Stimulated activated CD4-positive, alpha-beta T cell treated with anti-CD3 and anti-CD28 coated beads, Interleukin-15, amount 100 ng/mL, for 24 hours (primary cell): ENCODE measurements at places on chromosomes 13 and 19.

GRCh38 chr19:49869009-49869483 is 1.7 kb upstream of the PNKP start:
- DNase-seq: no peak

DNA sequence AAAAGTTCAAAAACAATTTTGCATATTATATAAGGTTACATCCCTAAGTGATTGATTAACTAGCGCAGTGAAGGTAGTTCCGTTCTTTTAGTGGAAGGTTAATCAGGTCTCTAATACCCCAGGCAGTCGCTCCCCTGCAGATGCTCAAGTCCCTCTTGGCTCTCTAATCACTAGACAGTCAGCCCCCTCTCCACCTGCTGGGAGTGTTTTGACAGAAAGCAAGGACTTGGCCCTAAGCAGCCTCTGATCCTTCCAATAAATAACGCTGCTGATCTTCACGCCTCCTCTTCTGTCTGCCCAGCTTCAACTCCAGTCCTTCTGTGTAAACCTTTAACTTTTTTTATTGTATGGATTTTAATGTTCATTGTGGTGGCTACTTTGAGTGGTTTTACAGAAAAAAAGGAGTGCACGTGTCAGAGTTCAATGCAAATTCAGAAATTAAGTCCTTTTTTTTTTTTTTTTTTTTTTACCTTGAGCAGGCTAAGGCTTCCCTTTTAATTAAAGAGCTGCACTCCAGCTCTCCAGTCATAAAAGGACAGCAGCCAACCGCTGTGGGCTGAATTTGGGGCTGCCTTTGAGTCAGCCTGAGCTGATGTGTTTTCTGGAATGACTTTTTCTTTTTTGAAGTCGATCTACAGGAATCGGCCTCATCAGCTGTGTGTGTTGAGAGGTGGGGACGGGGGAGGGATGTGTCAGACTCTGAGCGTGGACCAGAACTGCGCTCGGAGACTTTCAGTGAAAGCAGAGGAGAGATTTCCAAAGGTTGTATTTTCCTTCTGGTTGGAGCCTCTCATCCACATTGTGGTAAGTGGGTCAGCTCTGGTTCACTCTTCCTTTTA is 33.8 kb upstream of the MYO16 start:
- DNase-seq: peak; percentile 24

DNA sequence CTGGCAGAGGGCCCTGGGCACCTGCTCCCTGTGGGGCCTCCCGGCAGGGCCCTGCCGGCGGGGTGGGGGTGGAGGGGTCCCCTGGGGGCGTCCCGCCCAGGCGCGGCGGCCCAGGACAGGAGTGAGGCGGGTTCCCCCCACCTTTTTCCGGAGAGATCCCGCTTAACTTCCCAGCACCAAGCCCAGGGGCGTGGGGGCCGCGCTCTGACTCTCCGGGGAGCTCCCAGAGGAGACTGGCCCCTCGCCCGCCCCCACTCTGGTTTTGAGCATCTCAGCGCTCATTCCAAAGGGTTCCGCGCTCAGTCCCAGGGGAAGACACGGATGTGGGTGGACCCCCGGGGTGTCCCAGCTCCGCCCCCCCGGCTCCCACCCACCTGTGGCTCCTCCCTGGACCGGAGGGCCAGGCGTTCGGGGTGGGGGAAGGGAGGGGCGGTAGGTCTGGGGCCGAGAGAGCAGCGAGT is 476 bp downstream of the C2CD4C start:
- no peak for DNase-seq

DNA sequence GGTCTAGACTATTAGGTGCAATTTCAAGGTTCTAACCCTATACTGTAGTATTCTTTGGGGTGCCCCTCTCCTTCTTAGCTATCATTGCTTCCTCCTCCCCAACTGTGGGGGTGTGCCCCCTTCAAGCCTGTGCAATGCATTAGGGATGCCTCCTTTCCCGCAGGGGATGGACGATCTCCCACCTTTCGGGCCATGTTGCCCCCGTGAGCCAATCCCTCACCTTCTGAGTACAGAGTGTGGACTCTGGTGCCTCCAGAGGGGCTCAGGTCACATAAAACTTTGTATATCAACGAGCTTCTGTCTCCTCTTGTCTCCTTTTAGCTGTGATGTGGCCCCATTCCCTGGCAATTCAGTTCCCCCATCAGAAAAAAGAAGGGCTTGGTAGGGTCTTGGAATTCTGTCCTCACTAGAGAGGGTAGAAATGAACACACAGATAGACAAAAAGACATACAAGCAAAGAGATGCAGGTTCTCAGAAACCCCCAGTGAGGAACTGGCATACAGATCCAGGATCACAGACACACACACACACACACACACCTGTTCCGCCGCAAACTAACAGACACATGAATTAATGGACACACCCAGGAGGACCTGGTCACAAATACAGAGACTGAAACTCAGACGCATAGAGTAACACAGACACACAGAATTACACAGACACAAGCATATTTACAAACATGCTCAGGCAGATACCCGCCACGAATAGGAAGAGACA is 2.5 kb upstream of the HNRNPUL1 start:
- no peak for DNase-seq

DNA sequence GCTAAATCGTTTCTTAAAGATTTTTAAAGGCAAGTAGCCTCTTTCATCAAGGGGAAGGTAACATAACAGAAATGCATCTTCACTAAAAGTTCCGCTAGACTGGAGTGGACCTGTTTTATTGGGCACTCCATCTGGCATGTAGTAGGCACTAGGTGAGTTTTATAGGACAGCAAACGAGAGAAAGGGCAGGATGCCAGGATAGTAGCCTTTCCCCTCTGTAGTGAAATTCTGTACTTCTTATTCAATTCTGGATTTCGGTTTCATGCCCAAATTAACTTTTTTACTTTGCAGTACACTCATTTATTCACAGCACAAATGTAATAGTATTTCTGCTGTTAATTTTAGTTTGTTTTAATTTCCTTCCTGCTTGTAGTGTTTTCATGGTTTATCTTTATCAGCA is 45.2 kb downstream of the GPR180 start:
- DNase-seq: no peak

GRCh38 chr19:4638317-4638716 is 999 bp upstream of the TNFAIP8L1 start:
- no peak for DNase-seq

DNA sequence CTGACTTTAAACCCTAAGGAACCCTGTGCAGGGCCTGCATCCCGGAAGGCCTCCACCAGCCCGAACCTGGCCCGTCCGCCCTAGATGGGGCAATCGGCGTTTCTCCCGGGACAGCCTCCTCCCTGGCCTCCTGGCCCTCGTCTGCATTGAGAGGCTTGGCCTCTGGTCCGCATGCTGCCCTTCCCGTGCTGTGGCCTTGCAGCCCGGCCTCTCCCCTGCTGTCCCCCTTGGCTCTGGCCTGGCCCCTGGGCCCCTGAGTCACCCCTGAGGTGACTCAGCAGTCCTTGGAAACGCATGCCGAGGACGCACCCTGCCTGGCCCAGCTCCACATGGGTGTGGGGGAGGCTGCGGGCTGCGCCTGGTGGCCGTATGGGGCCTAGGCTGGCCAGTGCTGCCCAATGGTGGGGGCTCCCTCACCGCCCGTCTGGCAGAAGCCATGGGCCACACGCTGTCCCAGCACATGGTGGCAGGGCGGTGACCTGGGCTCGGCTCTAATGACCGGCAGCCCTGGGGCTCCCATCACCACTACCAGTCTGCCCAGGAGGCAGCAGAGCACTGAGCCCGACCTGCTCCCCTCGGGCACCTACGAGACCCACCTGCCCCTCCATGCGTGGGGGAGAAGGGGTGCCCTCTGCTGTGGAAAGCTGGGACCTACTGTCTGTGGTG is 25.7 kb downstream of the SH3GL1 start:
- no peak for DNase-seq

DNA sequence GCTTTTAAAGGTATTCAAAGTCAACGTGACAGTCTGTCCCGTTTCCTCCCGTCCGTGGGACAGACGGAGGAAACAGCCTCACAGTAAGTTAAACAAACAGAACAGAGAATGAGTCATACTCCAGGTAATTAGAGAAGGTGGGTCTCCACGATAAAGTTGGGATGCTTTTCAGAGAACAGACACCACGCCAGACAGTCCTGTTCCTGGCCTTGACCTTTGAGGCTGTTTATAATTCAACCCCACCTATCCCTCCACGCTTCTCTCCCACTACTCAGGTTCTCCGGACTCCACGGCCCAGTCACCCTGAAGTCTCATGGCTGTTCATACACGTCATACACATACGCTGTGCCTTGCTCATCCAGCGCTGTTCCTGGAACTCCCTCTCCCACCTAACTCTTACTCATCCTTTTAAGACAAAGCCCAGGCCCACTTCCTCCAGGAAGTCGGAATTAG is 42.5 kb downstream of the ARHGEF18 start:
- no peak for DNase-seq

GRCh38 chr13:106534639-106535551 is 567 bp downstream of the EFNB2 start:
- peak; percentile 14 for DNase-seq

DNA sequence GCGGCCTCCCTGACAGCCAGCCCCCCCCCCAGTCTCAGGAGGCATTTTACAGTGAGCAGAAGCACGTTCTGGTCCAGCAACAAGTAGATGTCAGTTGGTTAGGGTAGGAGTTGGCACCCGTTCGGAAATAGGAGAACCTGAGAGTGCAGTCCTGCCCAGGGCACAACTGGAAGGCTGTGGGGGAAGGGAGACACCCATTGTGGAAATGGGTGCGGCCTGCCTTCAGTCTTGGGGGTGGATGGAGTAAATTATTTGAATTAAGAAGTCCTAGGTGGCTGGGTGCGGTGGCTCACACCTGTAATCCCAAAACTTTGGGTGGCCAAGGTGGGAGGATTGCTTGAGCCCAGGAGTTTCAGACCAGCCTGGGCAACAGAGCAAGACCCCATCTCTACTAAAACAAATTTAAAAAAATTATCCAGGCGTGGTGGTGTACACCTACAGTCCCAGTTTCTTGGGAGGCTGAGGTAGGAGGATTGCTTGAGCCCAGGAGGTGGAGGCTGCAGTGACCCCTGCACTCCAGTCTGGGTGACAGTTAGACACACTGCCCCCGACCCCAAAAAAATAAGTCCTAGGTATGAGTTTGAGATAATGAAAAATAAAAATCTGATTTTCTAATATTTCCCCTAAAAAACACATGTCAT is 1.2 kb downstream of the CIRBP start:
- DNase-seq: peak; percentile 56

- peak; percentile 91 for DNase-seq
Measured at GRCh38 chr19:16283210-16284061, 41.2 kb upstream of the KLF2 start.

DNA sequence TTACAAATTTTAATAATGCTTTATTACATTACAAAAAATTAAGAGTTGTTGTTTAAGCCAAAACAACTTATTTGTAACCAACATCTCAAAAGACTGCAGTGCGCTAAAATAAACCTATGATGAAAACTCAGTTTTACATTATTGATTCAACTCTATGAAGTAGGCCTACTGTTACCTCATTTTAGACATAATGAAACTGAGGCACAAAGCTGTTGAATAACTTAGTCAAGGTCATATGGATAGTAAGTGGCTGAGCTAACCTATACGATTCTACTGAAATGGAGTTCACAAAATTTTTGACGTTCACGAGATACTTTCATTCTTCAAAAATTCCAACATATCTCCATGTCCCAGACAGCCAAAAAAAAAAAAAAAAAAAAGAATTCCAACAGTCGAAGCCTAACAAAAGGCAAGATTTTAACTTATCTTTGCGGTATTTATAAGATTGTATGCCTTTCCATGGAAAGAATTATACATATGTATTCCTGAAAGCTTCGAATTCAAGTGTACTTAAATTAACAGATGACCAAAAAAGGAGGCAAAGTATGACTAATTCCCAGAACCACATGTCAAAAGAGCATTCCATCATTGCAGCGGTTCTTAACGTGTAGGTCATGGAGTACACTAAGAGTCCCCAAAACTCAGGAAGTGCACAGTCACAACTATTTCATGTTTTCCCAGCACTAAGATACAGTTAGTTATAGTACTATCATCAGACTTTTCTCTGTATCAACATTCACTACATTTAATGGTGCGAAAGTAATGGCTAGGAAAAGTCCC is 69.4 kb downstream of the PSPC1 start:
- no peak for DNase-seq

GRCh38 chr19:43353606-43354304 is at the start of gene CD177:
Gene CD177 (plus strand): TSS chr19:43353686. CDS start chr19:43353715, 29 bp downstream.
- no peak for DNase-seq

DNA sequence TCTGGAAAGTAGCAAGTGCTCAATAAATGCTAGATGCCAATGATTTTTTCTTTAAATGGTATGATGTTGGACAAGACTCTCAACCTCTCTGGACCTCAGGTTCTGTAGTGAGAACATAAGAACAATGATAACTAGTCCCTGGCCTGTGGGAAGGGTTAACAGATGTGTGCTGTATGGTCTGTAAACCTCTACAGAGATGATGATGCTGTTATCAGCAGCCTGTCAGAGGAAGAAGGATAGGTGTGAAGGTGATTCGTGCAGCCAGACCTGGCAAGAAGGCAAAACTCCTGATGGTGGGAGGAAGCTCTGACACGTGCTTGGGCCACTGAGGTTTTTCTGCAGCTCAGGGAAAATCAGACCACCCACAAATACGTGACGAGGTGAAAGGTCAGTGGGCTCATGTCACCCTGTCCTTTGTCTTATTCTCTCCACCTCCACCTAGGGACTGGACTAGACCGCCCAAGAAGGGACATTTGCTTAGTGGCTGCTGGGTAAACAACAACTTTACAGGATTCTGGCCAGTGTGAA is 36.7 kb upstream of the UBL3 start:
- no peak for DNase-seq

- DNase-seq: no peak
Measured at GRCh38 chr13:58587183-58587582, 955.6 kb downstream of the PCDH17 start.
